Islet precursor cell (in vitro differentiated cells): ENCODE measurements at places on chromosomes 7 and 10.

GRCh38 chr10:1655367-1655766, 82.0 kb downstream of the ADARB2 start:
- no peak for DNase-seq

DNA sequence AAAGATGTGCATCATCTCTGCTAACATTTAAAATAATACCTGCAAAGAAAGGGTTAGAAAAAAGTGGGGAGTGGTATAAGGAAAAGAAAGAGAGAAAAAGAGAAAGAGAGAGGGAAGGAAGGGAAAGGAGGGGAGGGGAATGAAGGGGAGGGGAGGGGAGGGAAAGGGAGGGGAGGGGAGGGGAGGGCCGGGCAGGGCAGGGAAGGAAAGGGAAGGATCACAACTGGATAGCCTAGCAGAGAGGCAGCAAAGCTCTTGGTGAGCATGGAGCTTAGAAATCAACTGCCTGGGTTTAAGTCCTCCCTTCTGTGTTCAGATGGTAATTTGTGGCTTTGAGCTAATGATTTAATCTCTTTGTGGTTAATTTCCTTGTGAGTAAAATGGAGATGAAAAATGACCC, 5.4 kb upstream of the FAM237B start:
- DNase-seq = no peak

DNA sequence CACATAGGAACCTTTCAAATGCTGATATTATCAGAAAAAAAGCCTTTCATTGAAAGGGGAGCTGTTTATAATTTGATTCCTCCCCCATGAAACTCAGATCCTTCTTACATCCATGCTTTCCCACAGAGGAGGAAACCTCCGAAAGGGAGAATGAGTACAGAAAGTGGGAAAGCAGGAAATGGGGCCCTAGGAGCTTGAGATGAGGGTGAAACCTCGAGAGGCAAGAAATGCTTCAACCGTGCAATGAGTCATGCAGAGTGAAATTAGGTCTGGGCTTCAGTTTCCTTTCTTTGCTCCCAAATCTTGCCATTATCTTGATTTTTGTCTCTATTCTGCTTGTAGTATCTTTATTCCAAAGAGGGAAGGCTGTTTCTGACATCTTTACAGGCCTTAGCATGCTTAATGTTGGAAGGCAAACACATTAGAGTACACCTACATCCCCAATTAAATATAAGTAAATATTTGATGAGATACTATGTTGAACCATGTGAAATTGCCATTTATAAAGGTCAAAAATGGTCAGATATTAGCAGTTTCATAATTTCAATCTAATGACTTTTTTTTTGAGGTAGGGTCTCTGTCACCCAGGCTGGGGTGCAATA, 79.1 kb downstream of the NAMPT start:
- DNase-seq = no peak

DNA sequence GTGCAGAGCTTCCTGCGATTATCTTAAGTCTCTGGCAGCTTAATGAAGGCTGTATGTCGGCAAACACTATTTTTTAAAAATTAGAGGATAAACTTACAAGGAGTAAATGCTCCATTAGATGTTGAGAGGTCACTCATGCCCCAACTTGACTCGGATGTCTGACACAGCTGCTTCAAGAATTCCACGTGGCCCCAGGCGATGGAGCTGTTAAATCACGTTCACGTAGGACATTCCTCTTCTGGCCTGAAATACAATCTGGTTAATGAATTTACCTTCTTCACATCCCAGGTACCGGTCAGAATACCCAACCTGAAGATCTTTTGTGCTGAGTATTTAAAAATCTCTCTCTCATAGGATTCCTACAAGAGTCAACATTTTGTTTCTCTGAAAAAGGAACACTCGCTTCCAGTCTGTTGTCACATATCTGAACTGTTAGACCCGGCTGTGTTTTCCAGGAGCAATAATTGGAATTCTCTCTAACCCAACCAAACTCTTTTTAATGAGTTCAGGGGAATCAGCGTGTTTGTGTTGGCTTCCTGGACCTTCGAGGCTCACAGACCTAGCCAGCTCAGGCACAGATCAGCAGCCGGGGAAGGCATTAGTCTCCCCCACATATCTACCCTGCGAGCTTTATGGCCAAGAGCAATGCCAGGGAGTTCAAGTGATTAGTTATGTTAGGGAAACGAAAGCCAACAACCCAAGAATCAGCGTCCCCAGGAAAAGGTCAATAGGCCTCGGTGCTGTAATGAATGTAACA, 284.9 kb downstream of the FGFR2 start:
- peak; percentile 82 for DNase-seq

DNA sequence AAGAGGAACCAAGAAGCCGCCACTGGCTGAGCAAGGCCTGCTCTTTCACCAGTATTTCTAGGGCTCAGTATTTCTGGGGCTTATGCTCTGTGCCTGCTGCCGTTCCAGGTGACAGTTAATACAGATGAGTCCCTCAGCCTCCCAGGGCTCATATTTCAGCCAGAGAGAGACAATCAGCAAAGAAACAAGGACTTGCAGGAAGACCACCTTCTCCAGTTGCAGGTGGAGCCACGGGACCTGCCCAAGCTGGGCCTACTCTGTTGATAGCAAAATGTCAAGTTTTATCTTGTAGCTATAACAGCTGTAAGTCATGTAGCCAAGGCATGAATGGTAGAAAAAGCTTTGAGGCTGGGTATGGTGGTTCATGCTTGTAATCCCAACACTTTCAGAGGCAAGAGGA, 42.7 kb downstream of the NPTX2 start:
- DNase-seq = no peak

DNA sequence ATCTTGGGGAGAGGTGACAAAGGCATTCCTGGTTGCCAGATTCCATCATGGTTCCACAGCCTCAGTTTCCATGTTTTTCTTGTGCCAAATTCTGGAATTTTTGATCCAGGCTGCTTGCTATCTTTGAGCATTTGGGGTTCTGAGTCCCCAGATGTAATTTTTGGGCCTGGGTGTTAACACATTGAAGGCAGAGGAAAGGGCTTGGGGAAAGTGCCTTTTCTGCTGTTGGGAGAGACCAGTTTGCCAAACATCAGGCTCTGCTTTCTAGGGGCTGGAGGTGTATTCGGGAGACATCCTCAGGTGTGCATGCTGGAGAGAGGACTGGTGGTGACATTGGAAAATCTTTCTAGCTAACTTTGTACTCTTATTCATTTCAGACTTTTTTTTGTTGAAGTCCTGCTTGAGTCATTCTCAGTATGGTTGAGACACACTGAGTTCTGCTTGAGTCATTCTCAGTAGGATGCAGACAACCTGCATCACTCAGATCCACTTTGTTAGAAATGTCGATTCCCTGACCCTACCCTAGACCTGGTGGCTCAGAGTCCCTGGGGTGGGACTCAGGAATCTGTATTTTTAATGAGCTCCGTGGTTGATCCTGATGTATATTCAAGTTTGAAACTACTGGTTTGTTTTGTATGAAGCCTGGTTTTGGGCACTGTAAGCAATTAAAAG, 101.0 kb downstream of the LRMDA start:
- no peak for DNase-seq

- DNase-seq = peak; percentile 79
Observed at GRCh38 chr10:122276611-122277208, 5.6 kb downstream of the BTBD16 start.

DNA sequence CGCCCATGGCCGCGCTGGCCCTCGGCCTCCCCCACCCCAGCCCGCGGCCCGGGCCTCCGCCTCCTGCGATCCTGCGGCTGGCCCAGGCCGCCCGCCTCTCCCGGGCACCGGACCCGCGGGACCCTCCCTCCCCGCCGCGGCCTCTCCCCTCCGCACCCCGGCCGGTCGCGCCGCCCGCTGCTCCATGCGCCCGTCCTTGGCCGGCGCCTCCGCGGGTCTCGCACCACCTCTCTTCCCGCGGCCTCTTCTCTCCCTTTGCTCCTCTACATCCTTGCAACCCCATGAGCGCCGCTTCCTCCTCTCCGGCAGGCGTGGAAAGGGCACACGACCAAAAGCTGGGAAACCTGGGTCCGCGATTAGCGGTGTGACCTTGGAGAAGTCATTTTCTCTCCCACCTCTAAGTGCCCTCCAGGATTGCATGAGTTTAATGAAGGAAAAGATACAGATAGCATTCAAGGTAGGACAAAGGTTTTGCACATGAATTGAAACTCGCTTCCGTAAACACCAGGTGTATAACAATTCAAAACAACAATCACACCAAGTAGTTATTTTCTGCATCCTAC, 448 bp upstream of the SRPK2 start:
- DNase-seq = peak; percentile 78

DNA sequence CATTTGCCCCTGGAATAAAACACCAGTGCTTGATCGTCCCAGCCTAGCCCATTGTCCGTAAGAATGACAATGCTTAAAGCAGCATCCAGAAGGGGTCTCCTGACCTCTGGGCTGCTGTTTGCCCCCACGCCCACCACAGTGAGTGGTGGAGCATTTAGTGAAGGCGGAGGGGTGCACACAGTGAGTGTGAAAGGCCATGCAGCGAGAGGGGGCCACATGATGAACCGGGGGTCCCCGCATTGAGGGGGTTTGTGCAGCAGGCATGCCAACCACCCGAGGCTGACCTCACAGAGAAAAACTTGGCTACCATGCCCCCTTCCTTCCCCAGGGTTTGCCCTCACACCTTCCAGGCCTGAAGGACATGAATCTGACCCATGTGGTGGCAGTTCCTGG, 28.4 kb downstream of the CPXM2 start:
- DNase-seq = no peak
